Type B pancreatic cell (in vitro differentiated cells): ENCODE measurements at places on chromosomes 2 and 18.

- DNase-seq = no peak
Observed at GRCh38 chr2:29447513-29447912, 332.3 kb downstream of the CLIP4 start.

- no peak for DNase-seq
Observed at GRCh38 chr2:39981883-39982311, 202.8 kb upstream of the THUMPD2 start.

DNA sequence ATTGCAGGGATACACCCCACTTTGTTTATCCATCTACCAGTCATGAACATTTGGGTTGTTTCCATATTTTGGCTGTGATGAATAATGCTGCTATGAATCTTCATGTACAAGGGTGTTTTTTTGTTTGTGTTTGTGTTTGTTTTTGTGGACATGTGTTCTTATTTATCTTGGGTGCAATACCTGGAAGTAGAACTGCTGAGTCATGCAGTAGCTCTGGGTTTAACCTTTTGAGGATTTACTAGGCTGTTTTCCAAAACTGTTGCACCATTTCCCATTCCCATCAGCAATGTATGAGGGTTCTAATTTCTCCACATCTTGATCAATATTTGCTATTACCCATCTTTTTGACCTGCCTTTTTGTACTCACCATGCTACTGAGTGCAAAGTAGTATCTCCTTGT lies 140.0 kb upstream of the CYP1B1 start:
- DNase-seq = no peak

- DNase-seq = no peak
Observed at GRCh38 chr2:232892221-232892620, 22.2 kb downstream of the SNORC start.

- no peak for DNase-seq
Observed at GRCh38 chr2:150803689-150804398, 316.4 kb upstream of the RND3 start.
